ENCODE measurements at places on chromosomes 4 and X.
A peak's percentile ranks its signal among the peaks of the same experiment; 100 is the strongest.

GRCh38 chr4:129110931-129111330, 15.0 kb downstream of the C4orf33 start:
- DNase-seq: no peak

- DNase-seq: no peak
Measured at GRCh38 chr4:186297013-186297645, 31.1 kb downstream of the F11 start.

DNA sequence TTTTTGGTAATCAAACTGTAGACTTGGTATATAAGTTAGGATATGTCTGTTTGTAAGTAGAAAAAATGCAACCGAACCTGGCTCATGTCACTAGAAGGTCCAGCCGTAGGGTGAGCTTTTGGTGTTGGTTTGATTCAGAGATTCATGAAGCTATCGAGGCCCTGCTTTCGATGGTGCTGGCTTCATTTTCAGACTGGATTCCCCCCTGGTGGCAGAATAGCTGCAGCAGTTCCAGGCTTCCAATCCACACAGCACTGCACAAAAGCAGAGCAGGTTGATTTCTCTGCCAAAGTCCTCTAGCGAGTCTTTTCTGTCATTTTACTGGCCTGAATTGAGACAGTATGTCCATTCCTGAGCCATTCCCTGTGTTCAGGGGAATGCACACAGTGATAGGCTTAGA, 33.1 kb downstream of the PDK3 start:
- DNase-seq: peak; percentile 16

- no peak for DNase-seq
Measured at GRCh38 chr4:10715135-10715534, 30.6 kb upstream of the CLNK start.

GRCh38 chrX:119273420-119274192, 37.5 kb downstream of the PGRMC1 start:
- no peak for DNase-seq

- DNase-seq: no peak
Measured at GRCh38 chr4:109795059-109795458, 6.7 kb downstream of the CFI start.

DNA sequence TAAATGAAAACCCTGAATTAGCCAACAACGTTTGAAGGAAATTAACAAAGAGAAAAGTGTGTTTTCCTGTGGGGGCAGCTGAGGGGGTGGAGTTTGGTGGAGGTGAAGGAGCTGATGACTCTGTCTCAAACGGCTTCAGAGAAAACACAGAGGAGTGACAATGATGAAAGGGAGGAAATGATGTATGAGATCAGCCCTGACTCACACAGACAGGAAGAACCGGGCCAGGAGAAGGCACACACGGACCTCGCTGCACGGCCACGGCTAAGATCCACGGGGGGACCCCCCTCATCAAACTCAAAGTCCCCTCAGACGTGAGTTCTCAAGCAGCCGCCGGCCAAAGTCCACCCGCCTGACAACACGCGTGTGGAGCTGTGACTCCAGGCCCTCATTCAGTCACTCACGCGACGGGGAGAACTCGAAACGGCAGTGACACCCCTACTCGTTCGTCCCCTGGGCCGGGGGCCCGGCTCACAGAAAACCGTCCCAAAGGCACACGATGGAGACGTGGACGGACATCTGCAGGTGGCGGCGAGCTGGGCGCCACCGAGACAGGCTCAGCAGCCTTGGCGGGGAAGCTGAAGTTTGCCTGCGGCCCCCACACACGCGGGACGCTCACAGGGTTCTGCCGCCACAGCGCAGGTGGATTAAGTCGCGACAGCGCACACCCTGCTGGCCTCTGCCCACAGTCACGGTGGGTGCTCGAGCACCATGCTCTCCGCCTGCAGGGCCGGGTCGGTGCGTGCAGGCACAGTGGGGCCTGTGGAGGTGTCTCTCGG, 28.8 kb downstream of the PPP2R3B start:
- DNase-seq: no peak

- DNase-seq: no peak
Measured at GRCh38 chrX:21658746-21659145, 616 bp upstream of the KLHL34 start.

- DNase-seq: no peak
Measured at GRCh38 chrX:70129816-70130215, 3.4 kb upstream of the IGBP1 start.

DNA sequence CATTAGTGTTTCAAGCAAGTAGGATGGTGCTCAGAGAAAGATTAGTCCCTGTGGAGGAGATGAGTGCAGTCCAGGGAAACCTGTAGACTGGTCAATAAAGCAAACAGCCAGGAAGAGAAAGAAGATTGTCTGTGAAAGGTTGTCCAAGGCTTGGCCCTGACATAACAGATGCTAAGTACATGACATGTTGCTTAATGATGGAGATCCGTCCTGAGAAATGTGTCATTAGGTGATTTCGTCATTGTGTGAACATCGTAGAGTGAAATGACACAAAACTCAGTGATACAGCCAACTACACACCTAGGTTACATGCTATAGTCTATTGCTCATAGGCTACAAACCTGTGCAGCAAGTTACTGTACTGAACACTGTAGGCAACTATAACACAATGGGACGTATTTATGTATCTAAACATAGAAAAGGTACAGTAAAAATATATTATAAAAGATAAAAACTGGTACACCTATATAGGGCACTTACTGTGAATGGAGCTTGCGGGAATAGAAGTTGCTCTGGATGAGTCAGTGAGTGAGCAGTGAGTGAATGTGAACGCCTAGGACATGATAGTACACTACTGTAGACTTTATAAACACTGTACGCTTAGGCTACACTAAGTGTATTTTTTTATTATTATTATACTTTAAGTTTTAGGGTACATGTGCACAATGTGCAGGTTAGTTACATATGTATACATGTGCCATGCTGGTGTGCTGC, 9.0 kb upstream of the PRSS48 start:
- DNase-seq: no peak

- DNase-seq: no peak
Measured at GRCh38 chr4:4884611-4885010, 25.1 kb downstream of the MSX1 start.

GRCh38 chr4:153906231-153906630, 117.3 kb upstream of the SFRP2 start:
- no peak for DNase-seq

DNA sequence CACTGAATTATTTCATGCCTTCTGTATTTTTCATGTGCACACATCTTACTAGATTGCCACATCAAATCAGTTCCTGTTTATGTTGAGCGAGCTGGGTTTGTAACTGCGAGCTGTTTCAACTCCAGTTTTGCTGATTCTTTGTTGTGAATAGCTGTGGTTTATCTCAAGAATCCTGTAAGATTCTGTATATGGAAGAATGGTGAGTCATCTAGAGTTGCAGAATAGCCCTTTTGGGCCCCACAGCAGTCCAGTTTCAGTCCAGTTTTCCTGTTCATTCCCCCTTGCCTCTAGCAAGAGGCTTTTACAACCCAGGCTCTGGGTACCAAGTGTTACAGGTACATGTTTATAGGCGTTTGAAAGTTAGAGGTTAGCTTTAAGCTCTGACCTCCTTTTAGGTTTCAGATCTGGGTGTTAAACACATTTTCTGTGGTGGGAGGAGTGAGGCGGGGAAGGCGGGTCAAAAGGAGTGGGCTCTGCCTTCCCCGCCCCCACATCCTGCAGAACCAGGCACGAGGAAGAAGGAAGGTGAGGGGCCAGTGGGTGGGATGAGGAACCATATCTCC, 32.7 kb downstream of the TBC1D14 start:
- DNase-seq: no peak

- no peak for DNase-seq
Measured at GRCh38 chr4:74716436-74716765, 77.9 kb downstream of the BTC start.

- DNase-seq: no peak
Measured at GRCh38 chr4:105651884-105652283, 56.6 kb downstream of the INTS12 start.

- no peak for DNase-seq
Measured at GRCh38 chr4:66797608-66798007, 747.7 kb downstream of the CENPC start.

DNA sequence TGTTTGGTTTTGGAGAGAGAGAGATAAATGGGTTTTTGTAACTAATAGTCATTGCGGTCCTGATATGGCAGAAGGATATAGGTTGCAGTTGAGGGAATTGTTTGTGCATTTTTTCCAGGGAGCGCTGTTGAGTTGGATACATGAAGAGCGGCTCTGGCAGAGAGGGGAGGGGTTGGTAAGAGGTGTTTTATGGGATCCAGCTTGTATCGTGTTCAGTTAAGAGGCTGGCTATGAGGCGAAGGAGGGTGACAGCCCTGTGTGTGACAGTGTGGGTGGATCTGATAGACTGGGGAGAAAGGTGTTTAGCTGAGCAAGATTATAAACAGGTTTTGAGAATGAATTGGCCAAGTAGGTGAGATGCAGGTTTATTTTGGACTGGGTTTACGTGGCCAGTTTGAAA, 1.5 kb downstream of the SPANXN4 start:
- DNase-seq: no peak

GRCh38 chrX:151151665-151152267, 24.6 kb upstream of the GPR50 start:
- DNase-seq: peak; percentile 11

GRCh38 chr4:65668201-65669089, 1.8 kb downstream of the EPHA5 start:
- DNase-seq: peak; percentile 17

GRCh38 chr4:106650701-106651100, 282.1 kb upstream of the GIMD1 start:
- DNase-seq: no peak

- no peak for DNase-seq
Measured at GRCh38 chr4:96993560-96993959, 1149.7 kb downstream of the STPG2 start.

GRCh38 chr4:26238778-26239679, 81.8 kb upstream of the RBPJ start:
- DNase-seq: no peak

- DNase-seq: no peak
Measured at GRCh38 chrX:75131973-75132627, 24.0 kb downstream of the ABCB7 start.

- no peak for DNase-seq
Measured at GRCh38 chr4:188370777-188371176, 231.5 kb downstream of the TRIML1 start.

DNA sequence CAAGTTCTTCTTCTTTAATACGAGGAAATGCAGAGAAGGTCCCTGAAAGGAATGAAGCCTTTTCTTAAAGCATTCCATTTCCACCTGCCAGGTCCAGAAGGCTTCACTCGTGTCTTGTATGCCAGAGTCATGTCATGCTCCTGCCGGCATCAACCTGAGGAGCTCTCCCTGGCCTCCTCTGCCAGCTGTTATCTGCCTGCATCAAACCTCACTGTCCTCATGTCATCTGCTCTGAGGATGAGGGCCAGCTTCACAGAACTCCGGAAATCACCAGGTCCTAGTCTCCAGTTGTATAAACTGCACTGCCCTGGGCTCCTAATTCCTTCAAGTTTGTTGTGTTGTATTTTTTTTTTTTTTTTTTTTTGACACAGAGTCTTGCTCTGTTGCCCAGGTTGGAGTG, 20.0 kb upstream of the S100G start:
- peak; percentile 6 for DNase-seq

GRCh38 chrX:38129366-38129765, 91.3 kb downstream of the SRPX start:
- no peak for DNase-seq

DNA sequence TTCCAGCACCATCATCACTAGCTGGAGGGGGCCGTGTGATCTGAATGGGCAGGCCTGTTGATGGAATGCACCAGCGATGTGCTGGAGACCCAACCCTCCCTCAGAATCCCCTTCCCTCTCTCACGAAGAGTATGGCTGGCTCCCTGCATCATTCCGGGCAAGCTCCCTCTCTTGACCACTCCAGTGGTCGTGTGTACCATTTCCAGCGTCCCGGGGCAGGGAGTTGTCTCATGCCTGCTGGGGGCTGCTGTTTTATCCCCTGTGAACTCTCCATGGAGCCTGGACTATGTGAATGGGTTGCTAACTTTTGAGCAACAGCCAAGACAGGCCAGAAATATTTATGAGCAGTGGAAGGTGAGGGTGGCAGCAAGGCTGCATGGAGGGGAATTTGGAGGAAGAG, 8.1 kb downstream of the CSAG1 start:
- DNase-seq: no peak

DNA sequence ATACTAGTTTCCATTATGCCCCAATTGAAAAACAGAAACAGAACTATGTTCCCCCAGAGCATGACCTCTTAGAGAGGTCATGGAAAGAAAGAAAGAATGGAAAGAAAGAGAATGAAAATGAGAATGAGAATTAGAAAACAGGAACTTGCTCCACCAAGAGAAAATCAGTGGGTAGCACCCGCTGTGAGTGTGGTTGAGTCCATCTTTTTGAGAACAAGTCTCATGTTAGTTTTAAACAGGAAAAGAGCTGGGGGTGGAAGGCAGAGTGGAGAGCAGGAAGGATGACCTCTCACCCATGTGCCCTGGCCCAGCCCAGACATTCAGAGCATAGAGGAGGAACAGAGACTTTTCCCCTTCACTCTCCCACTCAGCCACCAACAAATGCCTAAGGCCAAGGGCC, 4.9 kb downstream of the GSX2 start:
- no peak for DNase-seq

- no peak for DNase-seq
Measured at GRCh38 chrX:122087341-122087740, 1039.9 kb downstream of the GLUD2 start.

GRCh38 chr4:3727847-3728469, 38.2 kb upstream of the ADRA2C start:
- no peak for DNase-seq

GRCh38 chr4:83657336-83657735, 121.4 kb downstream of the GPAT3 start:
- no peak for DNase-seq

DNA sequence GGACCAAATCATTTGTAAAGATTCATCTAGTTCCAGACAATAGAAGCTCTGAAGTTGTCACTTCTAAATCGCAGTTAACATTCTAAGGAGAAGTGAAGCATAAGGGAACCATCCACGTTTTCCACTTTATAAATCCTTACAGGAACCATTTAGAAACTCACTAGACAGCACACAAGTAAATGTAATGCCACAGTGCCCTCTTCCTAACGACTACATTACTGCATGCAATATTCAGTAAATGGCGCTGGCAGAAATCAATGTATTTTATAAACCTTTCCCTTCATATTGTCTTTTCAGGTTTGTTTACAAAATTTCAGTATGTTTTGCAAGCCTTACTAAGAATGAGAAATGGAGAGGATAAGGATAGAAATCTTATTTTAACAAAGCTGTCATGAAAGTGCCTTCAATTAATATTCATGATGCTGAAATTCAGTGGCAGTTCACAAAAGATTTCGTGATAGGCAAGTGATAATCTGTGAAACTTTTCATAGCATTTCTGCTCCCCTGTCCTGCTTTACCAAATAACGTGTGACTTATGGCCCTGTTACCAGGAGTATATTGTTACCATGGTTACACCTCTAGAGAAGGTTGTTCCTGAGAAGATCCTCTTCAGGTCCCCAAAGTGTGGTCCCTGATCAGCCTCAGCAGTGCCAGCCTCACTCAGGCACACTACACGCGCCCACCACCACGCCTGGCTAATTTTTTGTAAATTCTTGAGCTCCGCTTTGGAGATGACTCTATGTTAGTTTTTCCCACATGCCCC, 54.2 kb downstream of the TMA16 start:
- peak; percentile 37 for DNase-seq
